ENCODE measurements at places on chromosomes 12 and 14. TPM values are rescaled to one million over a fixed set of nuclear protein-coding genes. Genes with fewer than 3 reads are reported as not detected.

The NT5DC3 gene
- 3.5 TPM for total RNA-seq

The TMEM132D gene
- total RNA-seq, result not detected

The WASHC3 gene
- total RNA-seq, result 62.8 TPM

The SYNDIG1L gene
- not detected for total RNA-seq

The KRT6A gene
- total RNA-seq, result not detected

The P2RX4 gene
- 245 TPM for total RNA-seq

The SMOC1 gene
- total RNA-seq, result 0.27 TPM

The CIDEB gene
- 14.5 TPM for total RNA-seq

Data from mammary microvascular endothelial cell (primary cell).